ENCODE measurements at places on chromosomes 7 and 10.

GRCh38 chr7:158241919-158242318, 345.7 kb downstream of the PTPRN2 start:
- DNase-seq, result no peak

DNA sequence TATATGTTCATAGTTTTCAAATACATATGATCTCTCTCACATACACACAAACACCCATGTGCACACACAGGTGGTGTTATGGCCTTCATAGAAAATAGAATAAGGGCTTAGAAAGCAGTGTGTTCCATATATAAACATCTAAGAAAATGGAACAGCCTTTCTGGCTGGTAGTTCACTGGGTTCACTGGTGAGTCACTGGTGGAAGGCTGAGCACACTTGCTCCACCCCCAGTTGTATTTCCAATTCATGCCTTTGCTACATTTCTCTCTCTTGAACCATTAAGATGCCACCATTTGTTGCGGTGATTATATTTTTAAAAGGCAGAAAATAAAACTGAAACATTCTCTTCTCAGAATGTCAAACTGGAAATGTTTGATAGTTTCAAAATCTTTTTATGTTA, 252.1 kb downstream of the GLI3 start:
- no peak for DNase-seq

- no peak for DNase-seq
Measured at GRCh38 chr10:99539120-99539519, 6.4 kb downstream of the NKX2-3 start.

DNA sequence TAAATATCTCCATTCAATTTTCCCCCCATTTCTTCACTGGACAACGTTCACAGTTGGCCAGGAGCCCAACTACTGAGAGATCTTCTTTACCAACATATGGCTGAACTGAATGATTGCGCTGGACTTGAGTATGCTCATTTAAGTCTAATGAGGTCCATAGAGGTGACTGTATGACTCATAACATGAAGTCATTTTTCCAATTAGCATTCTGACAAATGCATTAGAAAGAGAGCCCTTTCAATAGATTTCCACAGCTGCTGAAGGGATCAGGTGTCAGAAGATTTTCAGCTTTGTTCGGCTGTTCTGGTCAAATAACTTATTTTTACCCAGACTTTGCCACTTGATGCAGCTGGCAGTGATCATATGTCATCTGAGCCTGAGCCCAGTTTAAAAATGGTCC, 438.0 kb downstream of the ETV1 start:
- DNase-seq, result no peak

- DNase-seq, result no peak
Measured at GRCh38 chr7:82241356-82241755, 202.2 kb downstream of the CACNA2D1 start.

- no peak for DNase-seq
Measured at GRCh38 chr7:135204341-135204749, 7.0 kb downstream of the WDR91 start.

DNA sequence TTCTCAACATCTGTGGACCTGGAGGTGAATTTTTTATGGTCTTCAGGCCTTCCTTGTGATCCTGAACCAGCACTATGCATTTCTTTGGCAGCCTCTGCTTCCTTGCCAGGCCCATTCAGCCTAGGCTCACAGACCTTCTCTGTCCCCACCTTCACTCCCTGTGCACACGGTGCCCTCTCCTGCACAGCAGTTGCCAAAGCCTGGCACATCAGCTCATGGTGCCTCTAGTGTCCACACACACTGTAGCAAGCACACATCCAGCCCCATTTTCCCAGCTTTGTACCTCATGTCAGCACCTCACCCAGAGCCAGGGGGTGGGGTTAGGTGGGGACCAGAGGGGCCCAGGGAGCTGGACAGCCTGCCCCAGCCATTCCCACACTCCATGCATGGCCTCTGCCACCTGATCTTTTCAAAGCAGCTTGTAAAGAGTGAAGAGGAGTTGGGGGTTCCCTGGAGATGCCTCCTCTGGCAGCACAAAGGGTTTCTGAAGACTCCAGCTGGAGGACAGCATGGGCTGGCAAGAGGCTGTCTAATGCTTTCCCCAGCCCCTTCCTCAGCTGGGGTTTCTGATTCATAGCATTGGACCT, 57.9 kb upstream of the TMEM72 start:
- DNase-seq, result no peak

DNA sequence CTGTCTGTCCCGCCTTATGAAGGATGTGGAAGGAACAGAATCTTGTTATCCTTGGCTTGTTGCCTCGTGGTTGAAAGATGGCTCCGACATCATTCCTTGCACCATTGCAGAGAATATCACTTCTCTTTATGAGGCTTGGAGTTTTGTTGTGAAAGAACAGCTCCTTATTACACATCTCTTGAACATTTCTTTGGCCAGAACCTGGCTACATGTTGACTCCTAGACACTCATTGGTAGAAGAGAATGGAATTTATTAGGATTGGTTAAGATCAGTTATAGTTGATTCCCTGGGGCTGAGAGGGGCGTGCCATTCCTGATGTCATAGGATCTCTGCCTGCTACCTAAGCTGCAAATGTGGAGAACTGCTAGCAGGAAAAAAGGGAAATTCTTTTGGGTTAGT, 180.5 kb upstream of the CTBP2 start:
- DNase-seq, result no peak

DNA sequence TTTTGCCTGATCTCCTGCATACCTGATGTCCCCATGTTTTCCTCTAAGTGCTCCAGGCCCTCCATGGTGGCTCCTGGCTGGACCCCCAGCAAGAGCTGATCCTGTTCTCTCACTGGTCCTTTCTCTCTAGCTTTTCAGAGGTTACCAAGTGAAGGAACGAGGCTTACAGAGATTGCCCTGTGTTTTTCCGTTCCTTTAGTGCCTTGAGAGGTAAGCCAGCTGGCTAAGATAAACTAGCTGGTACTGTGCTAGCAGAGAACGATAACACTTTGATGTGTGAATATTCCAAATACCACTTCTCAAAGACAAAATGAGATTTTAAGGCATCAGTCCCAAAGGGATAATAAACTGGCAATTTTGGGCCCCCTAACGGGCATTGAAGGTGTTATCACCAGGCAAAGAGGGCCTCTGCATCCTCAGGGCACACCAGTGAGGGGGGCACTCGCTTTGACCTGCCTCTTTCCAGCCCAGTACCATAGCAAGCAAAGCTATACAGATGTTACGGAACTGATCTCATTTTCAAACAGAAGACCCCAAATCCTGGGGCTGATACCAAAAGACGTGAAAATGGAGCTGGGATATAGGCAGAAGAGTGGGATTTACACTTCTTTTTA, 8.4 kb upstream of the CCNY start:
- no peak for DNase-seq

- no peak for DNase-seq
Measured at GRCh38 chr10:93570383-93570782, 3.9 kb downstream of the FFAR4 start.

- no peak for DNase-seq
Measured at GRCh38 chr10:78389419-78389818, 355.8 kb downstream of the RPS24 start.

- DNase-seq, result no peak
Measured at GRCh38 chr10:78555128-78555527, 513.6 kb upstream of the ZMIZ1 start.

DNA sequence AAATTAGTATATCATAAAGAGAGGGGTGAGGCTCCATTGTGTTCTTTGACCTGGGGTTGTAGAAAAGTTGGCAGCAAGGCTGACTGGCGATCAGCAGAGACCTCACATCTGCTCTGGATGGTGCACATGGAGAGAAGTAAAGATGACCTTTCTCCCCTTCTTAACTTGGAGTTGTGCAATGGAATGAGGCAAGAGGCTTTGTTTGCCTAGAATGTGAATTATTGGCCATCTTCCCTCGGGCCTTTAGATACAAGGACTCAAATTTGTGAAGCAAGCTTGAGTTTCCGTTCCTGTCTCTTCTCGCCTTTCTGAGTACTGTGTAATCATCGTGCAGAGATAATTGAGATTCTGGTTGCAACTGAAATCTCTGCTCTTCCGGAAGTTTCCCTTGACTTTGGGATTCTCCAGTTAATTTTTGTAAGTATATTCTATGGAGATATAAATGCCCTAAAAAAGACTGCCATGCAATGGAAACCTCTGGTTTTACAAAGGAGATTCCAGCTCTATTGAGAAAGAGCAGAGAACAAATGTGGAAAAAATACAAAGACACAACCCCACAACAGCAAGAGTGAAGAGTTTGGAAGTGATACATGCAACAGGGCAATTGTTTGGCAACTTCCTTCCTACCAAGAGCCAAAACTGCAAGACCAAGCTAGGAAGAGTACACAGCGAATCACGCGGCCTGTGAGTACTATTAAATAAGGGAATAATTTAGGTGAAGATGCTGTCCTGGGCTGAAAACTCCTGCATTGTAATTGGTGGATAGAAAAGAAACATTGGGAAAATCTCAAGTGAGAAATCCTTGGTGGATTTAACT, 542.3 kb upstream of the NRP1 start:
- DNase-seq, result no peak
